Lung (tissue), 17 donors: ENCODE measurements at places on chromosomes 1 and 21. TPM values are rescaled to one million over a fixed set of nuclear protein-coding genes. Genes with fewer than 3 reads are reported as not detected.

FCMR gene
- 10.5 TPM for total RNA-seq

OR2G6 gene
- total RNA-seq: not detected

RGS4 gene
- 6.4 TPM for total RNA-seq

SCAF4 gene
- 29.7 TPM for total RNA-seq

HNRNPCL2 gene
- not detected for total RNA-seq

HMGB4 gene
- total RNA-seq: not detected

CIART gene
- total RNA-seq: 6.5 TPM

DYRK3 gene
- 13.0 TPM for total RNA-seq

IL24 gene
- total RNA-seq: not detected

SLC45A1 gene
- total RNA-seq: 0.74 TPM

NRAS gene
- 30.4 TPM for total RNA-seq

CLCA4 gene
- total RNA-seq: 0.11 TPM

OR2W3 gene
- 2.0 TPM for total RNA-seq

- DNase-seq: no peak
Measured at GRCh38 chr1:5519366-5520135, 472.7 kb downstream of the NPHP4 start.

DNA sequence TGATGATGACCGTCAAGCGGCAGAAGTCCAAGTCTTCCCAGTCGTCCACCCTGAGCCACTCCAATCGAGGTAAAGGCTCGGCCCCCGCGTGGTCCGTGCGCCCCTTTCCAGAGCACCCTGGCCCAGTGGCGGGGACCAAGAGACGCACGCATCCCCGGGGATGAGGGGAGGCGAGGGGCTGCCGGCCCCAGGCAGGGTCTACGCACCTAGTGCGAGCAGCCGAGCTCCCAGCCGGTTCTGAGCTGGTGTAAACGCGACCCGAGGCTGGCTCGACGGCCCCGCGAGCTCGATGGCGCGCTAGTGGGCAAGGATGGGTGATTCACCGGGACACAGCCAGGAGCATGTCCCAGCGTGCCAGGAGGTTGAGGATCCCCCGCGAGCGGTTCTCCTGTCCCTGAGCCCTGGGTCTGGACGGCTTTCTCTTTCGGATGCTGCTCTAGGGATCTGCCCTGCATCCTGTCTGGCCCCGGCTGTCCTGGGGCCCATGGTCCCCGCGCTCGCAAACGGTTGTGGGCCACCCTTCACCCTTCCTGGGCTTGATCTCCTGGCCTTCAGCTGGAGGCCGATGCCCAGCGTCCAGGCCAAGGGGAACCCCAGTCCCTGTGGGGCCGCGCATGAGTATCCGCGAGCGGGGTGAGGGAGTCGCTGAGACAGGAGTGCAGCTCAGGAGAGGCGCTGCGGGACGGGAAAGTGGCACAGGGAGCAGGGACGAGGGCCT, 689 bp downstream of the PKP1 start:
- DNase-seq: no peak

DNA sequence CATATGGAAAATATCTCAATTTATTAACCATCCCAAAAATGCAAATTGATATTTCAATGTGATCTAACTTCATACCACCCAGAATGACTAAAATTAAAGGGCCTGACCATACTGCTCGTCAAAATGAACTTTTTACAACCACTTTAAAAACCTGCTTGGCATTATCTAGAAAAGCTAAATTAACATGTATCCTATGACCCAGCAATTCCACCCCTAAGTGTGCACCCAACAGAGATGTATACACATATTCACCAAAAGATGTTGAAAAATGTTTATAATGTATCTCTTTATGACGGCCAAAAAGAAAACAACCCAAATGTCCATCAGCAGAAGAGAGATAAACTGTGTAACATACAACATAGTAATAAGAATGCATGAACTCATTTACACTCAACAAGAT, 1.6 kb upstream of the BCAR3 start:
- DNase-seq: no peak

GRCh38 chr21:44083631-44084291, 23.4 kb upstream of the PWP2 start:
- peak; percentile 68 for DNase-seq

- DNase-seq: no peak
Measured at GRCh38 chr1:39103328-39104157, 77.4 kb downstream of the NDUFS5 start.

GRCh38 chr21:36703626-36704280, 4.8 kb downstream of the SIM2 start:
- no peak for DNase-seq

GRCh38 chr1:198116469-198116868, 40.3 kb upstream of the NEK7 start:
- no peak for DNase-seq

GRCh38 chr1:203888807-203889251, 27.4 kb downstream of the SNRPE start:
- DNase-seq: peak; percentile 8

DNA sequence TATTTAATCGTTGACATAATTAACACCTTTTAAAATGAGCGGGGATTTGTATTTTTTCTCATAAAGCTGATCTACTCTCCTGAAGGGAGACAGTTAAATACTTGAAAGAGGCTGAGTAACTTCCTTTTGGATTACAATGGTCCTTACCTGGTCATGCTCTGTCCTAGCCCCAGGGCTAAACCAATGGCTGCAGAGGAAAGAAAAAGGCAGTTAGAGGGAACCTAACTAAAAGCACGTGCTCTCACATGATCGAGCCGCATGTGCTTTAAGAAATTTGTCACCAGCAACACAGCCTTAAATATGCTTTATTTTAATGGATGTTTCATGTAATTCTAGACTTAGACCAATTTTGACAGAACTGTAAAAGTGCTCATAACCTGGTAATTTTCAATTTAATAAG, 132.7 kb downstream of the GPATCH2 start:
- no peak for DNase-seq

DNA sequence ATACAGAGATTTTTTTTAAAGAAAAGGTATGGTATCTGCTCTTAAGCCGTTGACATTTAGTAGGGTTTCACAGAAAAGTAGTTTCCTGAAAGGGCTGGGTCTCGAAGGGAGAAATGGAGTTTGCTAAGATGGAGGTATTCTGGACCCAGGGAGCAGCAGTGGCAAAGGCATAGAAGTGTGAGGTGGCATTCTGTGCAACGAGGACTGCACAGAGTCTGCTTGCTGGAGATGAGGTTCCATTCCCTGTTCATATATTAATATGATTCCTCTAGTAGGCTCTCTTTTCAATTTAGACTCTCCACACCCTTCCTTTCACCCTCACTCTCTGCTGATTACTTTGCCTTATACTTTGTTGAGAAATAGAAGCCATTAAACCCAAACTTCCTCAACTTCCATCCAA, 38.5 kb upstream of the PODN start:
- DNase-seq: no peak

- DNase-seq: no peak
Measured at GRCh38 chr1:9883585-9884449, 26.3 kb downstream of the CTNNBIP1 start.

- no peak for DNase-seq
Measured at GRCh38 chr1:245582026-245582425, 427.2 kb downstream of the KIF26B start.

- no peak for DNase-seq
Measured at GRCh38 chr1:29900104-29900679, 663.9 kb downstream of the PTPRU start.

DNA sequence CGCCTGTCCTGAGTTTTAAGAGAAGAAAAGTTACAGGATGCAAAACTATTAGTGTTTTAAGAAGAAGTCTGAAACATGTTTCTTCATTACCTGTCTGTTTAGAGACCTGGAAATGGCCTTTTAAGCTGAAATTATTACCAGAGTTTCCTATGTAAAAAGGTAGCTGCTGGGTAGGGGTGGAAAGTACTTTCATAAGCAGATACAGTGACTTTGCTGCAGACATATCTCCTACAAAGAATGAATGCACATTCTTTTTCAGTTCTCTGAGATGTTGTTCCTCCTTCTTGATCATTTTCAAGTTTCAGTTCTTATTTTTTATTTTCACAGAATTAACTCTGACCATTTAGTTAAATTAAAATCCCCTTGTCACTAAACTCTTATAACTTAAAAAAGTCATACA, 1329.6 kb downstream of the KCNT2 start:
- no peak for DNase-seq

DNA sequence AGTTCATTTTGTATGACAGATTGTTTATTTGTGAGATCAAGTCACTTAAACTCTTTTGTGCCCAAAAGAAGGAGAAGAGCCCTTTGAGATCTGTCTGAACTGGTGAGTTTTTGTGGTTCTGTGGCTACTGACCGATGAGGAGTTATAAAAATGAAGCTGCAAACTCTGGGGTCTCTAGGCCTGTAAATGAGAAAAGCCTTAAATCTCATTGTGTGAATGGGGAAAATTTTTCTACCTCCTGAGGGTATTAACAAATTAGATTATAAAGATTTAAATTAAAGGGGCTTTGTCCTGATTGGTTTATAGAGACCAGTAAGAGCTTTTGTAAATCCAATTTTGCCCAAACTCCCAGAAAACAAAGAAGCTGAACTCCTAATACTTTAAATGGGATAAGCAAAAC, 9.7 kb upstream of the KLF17 start:
- no peak for DNase-seq

DNA sequence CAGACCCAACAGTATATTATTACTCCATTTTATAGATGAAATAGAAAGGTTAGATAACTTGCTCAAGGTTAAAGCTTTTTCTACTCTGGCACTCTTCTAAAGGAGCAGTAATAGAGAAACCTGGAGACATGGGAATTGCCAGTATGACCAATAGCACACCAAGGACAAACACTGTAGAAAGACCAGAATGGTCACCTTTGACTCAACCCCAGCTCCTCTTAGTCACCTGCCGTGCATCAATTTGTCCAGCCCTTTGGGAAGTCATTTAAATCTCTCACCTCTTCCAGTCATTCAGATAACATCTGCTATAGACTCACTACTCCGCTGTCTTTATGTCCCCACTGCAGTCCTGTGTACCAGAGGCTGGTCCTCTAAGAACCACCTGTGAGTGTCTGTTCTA, 23.9 kb upstream of the SLC44A3 start:
- no peak for DNase-seq

DNA sequence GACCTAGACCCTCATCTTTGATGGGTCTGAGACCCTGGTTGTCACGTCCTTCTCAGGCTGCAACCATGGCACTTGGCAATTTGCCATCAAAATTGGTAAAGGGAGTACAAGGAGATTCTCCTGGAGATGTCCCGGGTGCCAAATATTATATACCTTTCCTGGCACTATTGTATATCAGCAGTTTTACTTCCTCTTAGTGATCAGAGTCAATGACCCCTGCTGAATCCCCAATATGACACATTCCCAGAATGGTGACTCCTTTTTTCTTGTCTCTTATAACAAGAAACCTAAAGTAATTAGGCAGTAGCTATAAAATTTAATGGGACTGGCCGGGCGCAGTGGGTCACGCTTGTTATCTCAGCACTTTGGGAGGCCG, 39.6 kb upstream of the CDC42BPA start:
- DNase-seq: no peak

GRCh38 chr1:40318970-40319621, 2.0 kb upstream of the COL9A2 start:
- DNase-seq: no peak

GRCh38 chr1:12477936-12478611, 139.9 kb downstream of the DHRS3 start:
- peak; percentile 99 for DNase-seq

DNA sequence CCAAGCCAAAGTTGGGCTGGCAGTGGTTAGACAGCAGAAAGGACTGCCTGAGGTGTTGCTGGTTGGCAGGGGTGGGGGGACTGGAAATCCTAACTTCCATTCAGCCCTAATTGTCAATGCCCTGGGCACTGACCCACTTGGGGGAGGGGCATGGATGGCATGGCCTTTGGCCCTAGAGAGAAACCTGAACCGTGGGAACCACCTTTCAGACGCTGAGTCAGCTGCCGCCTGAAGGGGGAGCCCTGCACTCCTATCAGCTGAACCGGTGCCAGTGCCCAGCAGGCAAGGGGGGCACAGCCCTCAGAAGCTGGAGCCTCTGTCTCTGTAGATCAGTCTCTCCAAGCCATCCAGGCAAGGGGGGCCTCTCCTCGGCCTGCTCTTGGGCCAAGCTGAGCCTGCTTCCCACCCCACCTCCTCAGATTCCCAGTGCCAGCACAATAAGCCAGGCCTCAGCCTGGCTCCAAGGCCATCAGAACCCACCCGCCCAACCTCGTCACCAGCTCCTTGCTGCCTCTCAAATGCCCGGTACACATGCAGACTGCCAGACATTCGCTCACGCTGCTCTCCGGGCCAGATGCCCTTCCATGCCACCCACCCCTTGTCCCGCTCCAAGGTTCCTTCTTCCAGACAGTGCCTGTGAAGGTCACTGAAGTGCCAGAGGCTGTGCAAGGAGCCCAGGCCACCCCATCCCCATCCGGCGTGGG, 11.6 kb downstream of the TINAGL1 start:
- peak; percentile 60 for DNase-seq

- no peak for DNase-seq
Measured at GRCh38 chr1:67166196-67166595, at the start of gene IL23R. Gene IL23R (plus strand): TSS chr1:67166454. CDS start chr1:67168121, 1,667 bp downstream.
